Activated CD4-positive, alpha-beta T cell treated with anti-CD3 and anti-CD28 coated beads for 4 hours (primary cell): ENCODE measurements at places on chromosomes 2 and 18.

DNA sequence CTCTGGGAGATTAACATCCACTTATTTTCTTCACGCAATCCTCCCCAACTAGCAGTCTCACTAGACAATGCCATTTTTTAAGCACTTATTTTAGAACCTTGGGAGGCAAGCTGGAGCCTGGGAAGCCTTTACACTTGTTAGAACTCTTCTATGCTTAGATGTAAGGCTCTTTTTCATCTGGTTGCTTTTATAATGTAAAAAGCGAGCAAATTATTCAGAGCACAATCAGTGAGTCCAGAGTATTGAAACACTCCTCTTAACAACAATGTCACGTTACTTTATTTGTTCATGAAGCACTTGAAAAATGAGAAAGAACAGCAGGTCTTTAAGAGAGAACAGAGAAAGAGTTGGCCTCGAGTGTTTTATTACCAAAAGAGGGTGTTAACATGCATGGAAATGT, 84.1 kb upstream of the SLC8A1 start:
- DNase-seq, result no peak

GRCh38 chr2:150376553-150377335, 110.7 kb downstream of the RND3 start:
- no peak for DNase-seq

DNA sequence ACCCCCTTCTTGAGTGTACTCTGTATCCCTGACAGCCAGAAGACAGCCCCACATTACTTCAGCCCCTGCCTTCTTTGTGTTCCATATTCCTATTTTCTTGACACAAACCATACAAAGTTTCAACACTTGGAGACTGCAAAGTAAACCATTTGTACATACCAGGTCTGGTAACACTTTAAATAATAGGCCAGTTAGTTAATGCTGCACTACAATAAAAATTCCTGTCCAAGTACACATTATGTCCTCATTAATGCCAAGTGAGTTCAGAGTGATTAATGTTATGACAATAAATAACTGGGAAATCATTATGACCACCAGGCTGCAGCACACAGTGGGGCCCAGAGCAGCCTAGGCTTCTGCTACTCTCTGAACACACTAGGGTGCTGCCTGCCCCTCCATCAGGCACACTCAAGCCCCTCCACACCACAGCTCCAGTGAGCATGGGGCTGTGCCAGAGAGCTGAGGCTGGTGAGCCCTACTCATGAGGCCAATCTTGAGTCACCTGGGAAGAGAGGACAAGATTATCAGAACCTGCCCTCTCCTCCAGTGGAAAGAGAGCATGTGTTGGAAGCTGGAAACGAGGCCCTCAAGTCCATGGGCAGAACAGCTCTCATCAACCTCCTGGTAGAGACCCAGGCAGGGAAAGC, 138.7 kb downstream of the TTC32 start:
- no peak for DNase-seq

DNA sequence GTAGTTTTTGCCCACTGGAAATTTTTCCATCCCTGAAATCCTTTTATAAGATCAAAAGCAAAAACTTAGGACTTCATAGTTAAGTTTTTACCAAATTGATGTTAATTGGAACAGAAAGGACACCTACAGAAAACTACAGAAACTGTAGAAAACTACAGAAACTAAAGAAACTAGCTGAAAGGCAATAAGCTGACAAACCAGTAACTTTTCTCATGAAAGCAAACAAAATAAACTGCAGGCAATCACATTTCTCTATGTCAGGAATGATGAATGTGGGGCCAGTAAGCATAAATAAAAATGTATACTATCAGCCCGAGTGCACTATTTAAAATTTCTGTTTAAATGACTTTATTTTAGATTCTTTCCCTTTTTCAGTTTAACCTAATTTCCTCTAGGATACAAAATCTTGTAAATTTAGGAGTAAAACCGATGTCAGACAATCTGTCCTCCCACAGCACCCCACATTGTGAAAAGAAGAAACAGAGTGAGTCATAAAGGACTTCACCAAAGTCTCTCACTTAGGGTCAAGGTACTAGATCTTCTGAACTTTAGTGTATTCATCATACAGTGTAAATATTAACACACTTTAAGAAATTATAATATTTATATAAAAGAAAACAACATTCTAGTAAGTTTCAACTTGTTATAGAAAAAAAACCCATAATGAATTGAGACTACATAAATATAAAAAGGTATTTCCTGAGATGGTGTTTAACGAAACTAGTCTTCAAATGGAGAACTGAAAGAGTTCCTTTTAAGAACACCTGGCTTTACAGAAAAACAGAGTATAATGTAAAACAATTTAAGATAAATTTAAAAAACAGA, 46.6 kb downstream of the USP40 start:
- DNase-seq, result no peak

DNA sequence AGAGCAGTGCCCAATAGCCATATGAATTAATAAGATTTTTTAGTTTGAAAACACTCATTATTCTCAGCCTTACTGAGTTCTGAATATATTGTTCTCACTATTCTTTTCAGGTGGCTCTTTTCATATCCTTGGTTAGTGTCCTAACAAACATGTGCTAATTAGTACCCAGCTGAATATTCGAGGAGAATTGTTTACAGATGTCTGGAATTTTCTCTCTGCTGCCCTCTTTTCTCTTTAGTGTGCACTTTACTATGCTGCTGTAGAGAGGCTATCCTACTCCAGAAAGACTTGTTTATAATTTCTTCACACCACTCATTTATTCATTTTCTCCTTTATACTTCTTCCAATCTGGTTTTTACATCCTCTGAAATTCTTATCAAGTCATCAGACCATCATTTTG, 405.3 kb downstream of the SPAG16 start:
- no peak for DNase-seq
